ENCODE measurements at places on chromosomes 1 and 21.

- DNase-seq = no peak
These were observed 53.0 kb upstream of the TIAM1 start for GRCh38 chr21:31397030-31397429.

DNA sequence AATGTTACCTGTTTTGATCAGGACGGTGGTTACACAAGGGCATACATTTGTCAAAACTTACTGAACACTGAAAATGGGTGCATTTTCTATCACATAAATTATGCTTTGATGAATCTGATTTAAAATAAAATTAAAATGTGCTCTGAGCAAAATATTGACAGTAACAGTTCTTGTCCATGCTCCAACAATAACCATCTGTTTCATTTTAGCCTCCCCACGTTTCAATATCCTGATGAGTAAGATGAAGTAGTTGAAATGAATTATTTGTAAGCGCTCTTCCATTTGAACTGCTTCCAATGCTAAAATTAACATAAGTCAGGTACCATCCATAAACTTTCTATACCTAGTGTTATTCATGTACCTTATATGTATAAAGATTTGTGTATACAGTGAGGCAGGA, 365.4 kb downstream of the LTN1 start:
- no peak for DNase-seq

- no peak for DNase-seq
These were observed 18.2 kb upstream of the PTGFRN start for GRCh38 chr1:116891396-116892079.

DNA sequence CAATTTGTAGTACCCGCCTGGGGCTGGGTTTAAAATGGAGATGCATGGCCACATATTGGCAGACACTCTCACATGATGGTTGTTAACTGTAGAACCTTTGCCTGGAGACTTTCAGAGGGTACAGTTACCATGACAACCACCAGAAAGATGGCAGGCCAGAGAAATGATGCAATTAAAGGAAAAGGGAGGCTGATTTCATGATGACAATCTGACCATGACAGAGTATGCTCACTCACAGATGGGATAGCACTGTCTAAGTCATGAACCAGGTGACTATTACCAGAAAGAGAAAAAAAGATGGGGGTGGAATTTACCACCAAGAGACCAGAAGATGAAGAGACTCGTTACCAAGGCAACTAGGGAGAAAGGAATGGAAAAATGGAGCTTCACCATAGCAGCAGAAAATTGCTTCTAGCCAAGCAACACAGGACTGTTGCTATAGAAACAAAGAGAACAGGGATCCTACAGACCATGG, 3.5 kb upstream of the TRIT1 start:
- no peak for DNase-seq

DNA sequence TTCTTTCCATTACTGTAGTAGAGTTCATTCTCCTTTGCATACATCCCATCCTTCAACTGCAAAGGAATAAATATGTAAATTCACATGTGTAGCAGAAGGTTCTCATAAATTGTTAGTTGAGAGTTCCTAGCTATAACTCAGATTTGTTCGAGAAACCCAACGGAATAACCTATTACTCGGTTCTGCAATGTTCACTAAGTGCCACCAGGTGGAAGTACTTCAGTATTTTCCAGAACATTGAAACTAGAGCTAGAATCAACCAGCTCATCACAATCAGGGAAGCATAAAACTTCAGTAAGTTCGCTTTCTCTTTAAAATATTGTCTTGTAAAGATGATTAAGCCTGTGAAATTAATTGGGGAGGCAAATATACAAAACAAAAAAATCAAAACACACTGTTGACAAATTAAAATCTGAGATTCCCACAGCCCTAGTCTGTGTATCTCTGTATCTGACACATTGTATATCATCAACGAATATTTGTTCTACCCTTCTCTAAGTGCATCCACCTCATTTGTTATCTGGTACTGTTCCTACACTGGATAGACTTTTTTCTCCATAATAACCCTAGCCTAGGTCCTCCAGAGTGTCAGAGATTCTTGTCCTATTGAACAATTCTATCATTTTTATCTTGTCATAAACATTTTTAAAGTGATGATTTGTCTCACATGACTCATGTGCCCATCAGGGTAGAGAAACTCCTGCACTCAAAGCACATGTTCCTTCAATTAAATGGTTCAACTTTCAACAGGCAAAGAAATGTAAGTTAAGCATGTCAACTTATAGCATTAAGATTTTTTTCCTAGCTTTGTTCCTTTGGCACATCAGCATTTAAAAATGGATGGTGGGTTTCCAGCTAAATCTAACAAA, 31.9 kb downstream of the MROH9 start:
- DNase-seq = no peak

GRCh38 chr1:188877668-188878067, 1600.0 kb downstream of the BRINP3 start:
- no peak for DNase-seq

GRCh38 chr1:78651241-78651640, 1.6 kb downstream of the IFI44 start:
- DNase-seq = no peak

GRCh38 chr21:37868446-37869295, 47.6 kb downstream of the KCNJ6 start:
- no peak for DNase-seq

- DNase-seq = no peak
These were observed 30.4 kb downstream of the RIMS3 start for GRCh38 chr1:40634901-40635655.

GRCh38 chr21:35202431-35202830, 153.3 kb upstream of the RUNX1 start:
- DNase-seq = no peak

DNA sequence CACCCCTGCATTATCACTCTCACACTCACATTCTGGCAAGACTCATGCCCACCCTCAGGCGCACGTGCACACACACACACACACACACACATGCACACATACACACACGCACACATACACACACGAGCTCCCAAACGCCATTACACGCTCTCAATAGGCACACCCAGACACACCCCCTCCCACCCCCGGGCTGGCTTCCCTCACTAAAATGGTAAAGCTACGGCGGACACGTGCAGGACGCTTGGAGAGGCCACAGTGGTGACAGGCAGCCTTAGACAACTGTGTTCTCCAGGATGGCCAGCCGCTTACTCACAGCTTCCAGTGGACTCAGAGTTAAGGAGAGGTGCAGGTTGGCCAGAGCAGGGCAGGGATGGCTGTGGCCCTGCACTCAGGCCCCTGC, 10.1 kb downstream of the MATN1 start:
- no peak for DNase-seq

GRCh38 chr1:60619581-60619980, 462.8 kb upstream of the NFIA start:
- DNase-seq = no peak

DNA sequence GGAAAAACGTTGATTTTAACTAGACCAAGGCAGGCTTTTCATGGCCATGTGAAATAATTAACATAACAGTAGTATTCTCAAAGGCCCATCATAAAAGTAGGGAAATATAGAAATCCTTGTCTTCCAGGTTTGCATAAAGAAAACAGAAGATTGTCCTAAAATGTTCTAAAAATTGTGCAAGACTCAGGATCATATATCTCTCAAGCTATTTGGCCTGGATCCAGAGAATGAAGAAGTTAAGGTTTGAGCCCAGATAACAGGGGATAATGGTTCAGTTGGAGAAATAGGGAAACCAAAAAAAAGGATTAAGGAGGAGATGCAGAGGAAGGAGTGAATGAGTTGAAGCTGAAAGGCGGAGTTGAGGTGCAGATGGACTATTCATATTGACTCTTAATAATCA, 555.5 kb upstream of the NR5A2 start:
- DNase-seq = no peak

- DNase-seq = no peak
These were observed 498.3 kb downstream of the NPHP4 start for GRCh38 chr1:5493851-5494311.

DNA sequence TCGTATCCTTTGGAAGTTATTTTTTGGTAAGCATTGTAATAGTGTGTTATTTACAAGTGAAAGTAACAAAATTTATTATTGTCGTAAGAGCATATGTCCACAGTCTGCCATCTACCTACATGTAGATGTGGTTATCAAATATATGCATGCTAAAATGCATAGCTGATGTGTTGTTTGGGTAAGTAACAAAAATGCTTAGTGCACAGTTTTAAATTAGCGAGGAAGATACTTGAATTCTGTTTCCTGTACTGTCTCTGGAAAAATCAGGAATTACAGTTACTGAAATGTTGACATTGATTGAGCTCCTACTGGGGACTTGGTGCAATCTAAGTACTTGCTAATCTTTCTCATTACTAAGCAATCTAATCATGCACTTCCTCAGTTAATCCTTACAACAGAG, 14.3 kb downstream of the WDR64 start:
- DNase-seq = no peak

DNA sequence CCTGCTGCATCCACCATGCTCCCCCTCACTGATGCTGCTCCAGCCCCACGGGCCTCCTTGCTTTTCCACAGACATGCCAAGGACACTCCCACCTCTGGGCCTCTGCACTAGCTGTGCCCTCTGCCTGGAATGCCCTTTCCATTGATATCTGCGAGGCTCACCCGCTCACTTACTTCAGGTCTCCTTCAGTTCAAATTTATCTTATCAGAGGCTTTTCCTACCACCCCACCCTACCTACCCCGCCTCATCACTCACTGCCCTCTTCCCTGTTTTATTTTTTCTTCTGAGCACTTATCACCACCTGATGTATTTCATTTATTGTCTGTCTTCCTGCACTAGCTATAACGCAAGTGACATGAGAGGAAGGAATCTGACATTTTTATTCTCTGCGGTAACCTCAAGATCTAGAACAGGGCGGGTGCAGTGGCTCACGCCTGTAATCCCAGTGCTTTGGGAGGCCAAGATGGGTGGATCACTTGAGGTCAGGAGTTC, 7.0 kb downstream of the HSPG2 start:
- DNase-seq = no peak

- DNase-seq = peak; percentile 77
These were observed 3.3 kb upstream of the DENND2D start for GRCh38 chr1:111203681-111204200.

- DNase-seq = peak; percentile 8
These were observed 8.1 kb upstream of the TMEM183A start for GRCh38 chr1:202998836-202999750.

DNA sequence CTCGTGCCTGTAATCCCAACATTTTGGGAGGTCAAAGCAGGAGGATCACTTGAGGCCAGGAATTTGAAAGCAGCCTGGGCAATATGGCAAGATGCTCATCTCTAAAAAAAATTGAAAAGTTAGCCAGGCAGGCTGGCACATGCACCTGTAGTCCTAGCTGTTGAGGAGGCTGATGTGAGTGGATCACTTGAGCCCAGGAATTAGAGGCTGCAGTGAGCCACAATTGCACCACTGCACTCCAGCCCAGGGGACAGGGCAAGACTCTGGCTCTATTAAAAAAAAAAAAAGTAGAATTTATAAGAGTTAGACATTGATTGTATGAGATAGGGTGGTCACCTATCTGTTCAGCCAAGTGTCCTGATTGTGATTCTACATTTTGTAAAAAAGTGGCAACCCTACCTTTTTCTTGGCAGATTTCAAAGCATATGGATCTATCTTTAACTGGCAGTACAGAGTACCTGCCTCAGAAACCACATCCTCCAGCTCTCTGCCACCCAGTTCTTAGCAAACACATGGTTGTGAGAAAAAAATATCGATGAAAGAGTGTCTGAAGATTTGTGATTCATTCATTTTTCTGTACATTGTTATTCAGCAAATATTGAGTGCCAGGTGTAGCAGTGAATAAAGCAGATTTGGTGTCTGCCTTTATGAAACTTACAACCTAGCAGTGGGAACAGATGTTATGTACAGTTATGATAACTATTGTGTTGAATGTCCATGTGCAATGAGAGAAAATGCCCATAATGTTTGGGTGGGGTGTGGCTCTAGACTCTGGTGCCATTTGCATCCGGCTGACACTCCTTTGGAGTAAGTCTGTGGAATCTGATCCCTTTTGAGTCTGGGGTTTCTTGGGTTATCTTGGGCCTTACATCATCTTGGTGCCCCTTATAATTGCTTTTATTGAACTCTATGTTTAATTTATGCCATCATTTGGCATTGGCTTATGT, 82.5 kb downstream of the ST3GAL3 start:
- no peak for DNase-seq

DNA sequence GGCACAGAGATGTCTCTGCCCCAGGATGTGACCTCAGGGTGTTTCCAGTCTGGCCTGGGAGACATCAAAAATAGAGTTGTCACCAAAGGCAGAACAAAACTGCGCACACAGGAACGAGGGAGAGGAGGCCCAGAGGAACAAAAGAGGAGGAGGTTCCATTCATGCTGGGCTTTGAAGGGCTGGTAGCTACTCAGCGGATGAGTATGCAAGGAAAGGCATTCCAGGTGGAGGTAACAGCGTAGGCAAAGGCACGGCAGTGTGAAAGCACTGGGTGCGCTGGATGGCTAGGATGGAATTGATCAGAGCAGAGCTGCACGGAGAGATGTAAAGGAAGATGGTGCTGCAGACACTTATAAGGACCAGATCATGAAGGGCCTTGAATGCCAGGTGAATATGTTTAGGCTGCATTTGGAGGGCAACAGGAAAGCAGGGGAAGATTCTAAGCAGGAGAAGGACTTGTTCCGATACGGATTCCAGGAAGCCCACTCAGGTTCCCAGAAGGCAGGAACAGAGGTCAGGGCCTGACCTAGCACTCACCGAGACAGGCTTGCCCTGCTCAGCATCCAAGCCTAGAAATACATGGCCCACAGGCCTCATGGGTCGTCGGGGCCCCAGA, 6.3 kb downstream of the COL16A1 start:
- no peak for DNase-seq

GRCh38 chr1:239276051-239276450, 110.3 kb upstream of the CHRM3 start:
- DNase-seq = no peak

DNA sequence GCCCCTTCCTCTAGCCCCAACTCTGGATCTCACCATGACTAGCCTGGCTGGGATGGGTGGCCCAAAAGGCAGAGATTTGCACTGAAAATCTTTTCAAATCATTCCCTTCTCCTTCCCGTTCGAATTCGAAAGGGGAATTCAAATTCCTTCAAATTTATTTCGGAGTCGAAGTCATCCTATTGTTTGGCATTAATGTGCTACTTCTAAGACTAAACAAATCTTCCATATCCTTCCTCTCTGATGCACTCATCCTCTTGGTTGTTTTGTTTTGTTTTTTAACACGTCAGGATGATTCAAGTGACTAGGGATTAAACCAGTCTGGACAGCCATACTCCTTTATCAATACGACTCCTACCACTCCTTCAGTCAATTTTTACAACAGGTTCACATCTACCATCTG, 95.5 kb upstream of the SGIP1 start:
- DNase-seq = no peak

DNA sequence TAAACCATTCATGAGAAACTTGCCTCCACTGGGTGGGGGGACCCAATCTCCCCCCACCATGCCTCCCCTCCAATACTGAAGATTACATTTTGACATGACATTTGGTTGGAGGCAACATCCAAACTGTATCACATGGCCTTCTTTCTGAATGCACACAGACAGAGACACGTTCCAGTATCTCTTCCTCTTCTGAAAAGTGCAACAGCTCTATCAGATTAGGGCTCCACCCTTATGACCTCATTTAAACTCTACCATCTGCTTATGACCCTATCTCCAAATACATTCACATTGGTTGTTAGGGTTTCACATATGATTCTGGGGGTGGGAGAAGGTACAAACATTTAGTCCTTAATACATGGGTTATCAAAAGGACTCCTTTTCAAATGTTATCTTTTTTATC, 481.8 kb upstream of the NFIA start:
- no peak for DNase-seq

- no peak for DNase-seq
These were observed at the start of gene MROH7 for GRCh38 chr1:54640863-54641836. Gene MROH7 (plus strand): TSS chr1:54641786. CDS start chr1:54652927, 11,141 bp downstream.

GRCh38 chr1:113812661-113813135, 422 bp upstream of the RSBN1 start:
- no peak for DNase-seq

GRCh38 chr1:177278626-177279390, 108.0 kb downstream of the BRINP2 start:
- DNase-seq = no peak

Data from stimulated activated CD8-positive, alpha-beta memory T cell treated with anti-CD3 and anti-CD28 coated beads, Interleukin-4, amount 100 ng/mL, for 4 hours (primary cell).